Mucosa of gallbladder (tissue), 1 donor: ENCODE measurements at places on chromosomes 2 and 18. TPM values are rescaled to one million over a fixed set of nuclear protein-coding genes. Genes with fewer than 3 reads are reported as not detected.

DNA sequence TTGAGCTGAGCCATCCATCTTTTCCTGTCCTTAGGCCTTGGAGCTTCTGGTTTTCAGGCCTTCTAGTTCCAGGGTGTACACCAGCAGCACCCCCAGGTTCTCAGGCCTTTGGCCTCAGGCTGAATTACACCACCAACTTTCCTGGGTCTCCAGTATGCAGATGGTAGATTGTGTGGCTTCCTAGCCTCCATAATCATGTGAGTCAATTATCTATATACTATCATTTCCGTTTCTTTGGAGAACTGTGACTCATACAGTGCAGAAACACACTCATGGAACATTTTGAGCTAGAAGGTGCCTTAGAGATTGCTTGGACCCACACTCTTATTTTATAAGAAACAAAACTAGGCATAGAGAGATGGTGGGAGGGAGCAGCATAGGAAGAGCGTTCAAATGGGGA lies 167.4 kb downstream of the NCK2 start:
- DNase-seq = no peak

DNA sequence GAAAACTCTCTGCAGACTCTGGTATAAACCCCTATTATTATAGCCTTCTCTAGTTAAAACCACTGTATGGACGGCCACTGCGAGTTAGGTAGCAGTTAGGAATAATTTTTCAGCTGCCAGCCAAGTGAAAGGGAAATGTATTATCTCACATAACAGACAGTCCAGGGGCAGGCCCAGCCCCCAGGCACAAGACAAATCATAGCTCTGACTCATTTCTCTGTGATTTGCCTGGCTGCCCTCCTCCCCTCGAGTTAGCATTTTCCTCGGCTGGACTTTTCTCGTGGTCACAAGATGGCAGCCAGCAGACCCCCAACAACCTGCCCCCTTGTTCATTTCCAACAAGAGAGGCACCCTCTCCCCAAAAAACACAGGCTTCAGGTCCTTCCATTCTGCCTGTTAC lies 10.5 kb downstream of the VIT start:
- DNase-seq = no peak

GRCh38 chr2:192978395-192978794 lies 783.7 kb upstream of the TMEFF2 start:
- no peak for DNase-seq

- DNase-seq = no peak
These were observed 139.3 kb downstream of the KCTD1 start for GRCh38 chr18:26409091-26409490.

TMEM169 gene
- total RNA-seq = 7.3 TPM

- DNase-seq = no peak
These were observed 139.6 kb downstream of the TRABD2A start for GRCh38 chr2:84741182-84741822.

DNA sequence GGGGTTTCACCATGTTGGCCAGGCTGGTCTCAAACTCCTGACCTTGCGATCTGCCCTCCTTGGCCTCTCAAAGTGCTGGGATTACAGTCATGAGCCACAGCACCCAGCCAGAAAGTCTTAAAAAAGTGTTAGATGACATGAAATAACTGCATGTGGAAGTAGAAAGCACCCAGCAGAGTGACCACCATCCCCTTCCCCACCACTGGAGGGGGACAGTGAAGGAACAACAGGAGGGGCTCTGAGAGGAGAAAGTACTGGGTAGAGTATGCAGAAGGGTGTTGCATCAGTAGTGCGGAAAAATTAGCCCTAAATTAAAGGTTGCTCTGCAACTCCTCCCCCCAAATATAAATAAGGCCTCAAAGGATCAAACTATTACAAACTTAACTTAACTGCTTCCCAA lies 230.5 kb downstream of the ZNF521 start:
- DNase-seq = no peak

DNA sequence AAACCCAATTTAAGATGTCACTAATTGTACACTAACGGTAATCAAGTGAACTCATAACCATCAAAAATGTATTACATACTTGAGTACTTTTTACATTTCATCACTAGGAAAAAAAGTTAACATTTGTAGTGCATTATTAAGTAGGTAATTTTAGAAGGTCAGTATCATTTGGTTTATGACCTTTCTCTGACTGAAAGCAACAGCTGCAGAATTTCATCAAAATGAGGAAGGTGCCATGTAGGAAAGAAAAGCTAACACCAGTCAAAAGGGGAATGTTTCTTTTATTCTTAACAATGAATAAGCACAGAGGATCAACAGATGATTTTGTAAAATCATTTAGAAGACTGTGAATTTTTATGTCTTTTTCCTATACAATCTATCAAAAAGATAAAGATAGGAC lies 79.0 kb downstream of the PIGN start:
- no peak for DNase-seq

KCNE4 gene
- total RNA-seq = 7.4 TPM

- DNase-seq = peak; percentile 68
These were observed 255.3 kb upstream of the AGAP1 start for GRCh38 chr2:235238537-235238936.

GRCh38 chr2:155266583-155266982 lies 568.1 kb downstream of the KCNJ3 start:
- no peak for DNase-seq

DNA sequence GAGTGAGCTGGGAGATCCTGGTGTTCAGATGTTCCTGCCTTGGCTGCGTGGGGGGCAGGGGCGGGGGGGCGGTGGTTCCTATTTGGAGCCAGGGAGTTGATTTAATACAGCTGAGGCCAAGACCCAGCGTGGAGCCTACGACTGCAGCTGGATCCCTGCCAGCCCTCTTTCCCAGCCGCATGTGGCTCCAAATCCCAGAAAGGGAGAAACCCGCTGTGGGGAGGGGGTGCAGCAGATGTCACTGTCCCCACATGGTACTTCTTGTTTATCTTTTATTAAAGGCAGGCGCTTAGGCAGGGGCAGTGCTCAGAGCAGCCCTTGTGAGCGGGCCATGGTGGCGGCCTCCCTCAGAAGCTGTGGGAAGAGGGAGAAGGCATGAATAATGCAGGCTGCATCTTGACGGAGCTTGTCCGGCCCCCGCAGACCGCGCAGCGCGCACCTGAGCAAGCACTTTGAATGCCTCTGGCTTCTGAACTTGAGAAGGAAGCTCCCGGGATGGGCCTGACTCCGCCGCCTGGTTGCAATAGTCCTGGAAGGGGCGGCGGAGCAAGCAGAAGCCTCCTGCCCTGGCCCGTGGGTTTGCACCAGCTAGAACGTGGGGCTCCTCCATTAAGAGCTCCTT lies 112.1 kb downstream of the GLI2 start:
- no peak for DNase-seq

GRCh38 chr2:128748336-128748735 lies 429.7 kb upstream of the HS6ST1 start:
- no peak for DNase-seq

- no peak for DNase-seq
These were observed 133.7 kb downstream of the COL6A3 start for GRCh38 chr2:237280229-237280628.

DNA sequence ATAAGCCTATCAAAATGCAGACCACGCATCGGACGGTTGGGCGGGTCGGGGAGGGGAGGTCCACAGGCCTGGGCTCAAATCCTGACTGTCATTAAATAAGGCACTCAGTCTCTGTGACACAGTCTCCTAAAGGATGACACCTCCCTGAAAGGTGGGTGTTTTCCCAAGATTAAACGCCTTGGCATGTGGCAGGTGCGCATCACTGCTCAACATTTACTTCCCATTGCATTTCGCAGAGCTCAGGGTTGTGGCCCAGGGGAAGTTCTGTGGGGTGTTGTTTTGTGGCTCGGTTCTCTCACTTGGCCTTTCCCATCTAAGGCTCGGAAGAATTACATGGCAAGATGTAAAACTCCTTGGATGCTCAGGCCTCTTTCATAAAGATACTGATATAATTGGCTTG lies 107.4 kb downstream of the NCK2 start:
- DNase-seq = no peak

- no peak for DNase-seq
These were observed 57.4 kb upstream of the AMMECR1L start for GRCh38 chr2:127943186-127943585.

- DNase-seq = no peak
These were observed 47.5 kb downstream of the MARCO start for GRCh38 chr2:118989481-118989880.

LDLRAD4 gene
- total RNA-seq = 51.0 TPM

DNA sequence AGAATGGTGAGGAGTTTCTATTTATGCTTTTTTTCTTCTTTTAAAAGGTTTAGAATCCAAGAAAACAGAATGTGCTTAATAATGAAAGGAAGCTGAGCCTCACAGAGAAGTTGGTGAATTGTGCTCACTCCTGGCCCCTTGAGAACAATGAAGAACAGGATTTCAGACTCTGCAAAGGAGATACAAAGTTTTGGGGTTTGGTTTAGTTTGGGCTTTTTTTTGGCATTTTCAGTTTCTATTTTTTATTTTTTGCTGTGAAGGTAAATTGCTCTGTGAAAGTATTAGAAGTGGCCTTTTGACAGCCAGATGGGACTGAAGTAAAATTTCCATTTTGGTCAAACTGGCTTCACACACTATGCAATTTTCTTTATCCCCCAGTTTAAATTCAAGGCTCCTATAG lies 247.3 kb upstream of the GYPC start:
- DNase-seq = no peak

DNA sequence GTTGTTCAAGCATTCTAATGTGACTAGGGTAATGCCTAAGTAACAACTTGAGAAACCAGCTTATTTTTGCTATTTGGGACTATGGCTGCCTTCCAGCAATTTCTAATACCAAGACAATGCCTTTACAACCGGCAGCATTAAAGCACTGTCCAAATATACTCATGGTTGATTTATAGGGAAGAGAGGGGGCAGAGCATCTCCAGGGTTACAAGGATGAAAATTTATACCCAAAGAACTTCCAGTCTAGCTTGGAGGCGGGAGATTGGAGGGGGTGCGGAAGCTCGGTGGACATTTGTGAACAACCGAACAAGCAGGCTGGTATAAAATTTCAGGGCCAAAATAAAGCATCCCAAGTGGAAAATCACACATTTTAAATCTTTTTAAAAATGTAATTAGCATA lies 294.9 kb upstream of the STON1 start:
- DNase-seq = no peak

GRCh38 chr2:74567881-74568280 lies 13.4 kb downstream of the DOK1 start:
- no peak for DNase-seq

GRCh38 chr2:177359836-177360595 lies 32.6 kb upstream of the AGPS start:
- DNase-seq = no peak

FAM237A gene
- total RNA-seq = not detected

SLC39A6 gene
- 35.0 TPM for total RNA-seq

DNA sequence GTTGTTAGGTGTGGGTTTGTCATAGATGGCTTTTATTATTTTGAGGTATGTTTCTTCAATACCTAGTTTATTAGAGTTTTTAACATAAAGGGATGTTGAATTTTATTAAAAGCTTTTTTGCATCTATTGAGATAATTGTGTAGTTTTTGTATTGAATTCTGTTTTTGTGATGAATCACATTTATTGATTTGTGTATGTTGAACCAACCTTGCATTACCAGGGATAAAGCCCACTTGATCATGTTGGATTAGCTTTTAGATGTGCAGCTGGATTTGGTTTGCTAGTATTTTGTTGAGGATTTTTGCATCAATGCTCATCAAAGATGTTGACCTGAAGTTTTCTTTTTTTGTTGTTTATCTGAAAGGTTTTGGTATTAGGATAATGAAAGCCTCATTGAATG lies 328.2 kb downstream of the ADCYAP1 start:
- DNase-seq = no peak

DNA sequence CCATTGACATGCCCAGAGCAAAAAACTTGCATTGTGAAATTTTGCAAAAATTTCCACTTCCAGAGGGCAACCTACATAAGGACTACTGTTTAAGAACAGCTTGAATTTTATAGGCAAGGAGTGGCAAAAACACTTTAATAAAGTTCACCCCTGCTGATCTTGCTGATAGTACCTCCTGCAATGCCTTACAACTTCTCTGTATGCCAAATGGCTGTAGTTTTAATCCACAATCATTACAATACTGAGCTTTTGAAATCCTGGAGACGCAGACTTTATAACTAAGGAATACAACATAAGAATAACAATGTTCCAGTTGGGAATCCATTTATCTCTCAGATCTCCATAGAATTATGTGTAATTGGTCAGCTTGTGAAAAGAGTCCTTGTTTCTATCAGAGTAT lies 247.5 kb downstream of the KCNJ3 start:
- DNase-seq = no peak

NUP35 gene
- total RNA-seq = 12.2 TPM

DNA sequence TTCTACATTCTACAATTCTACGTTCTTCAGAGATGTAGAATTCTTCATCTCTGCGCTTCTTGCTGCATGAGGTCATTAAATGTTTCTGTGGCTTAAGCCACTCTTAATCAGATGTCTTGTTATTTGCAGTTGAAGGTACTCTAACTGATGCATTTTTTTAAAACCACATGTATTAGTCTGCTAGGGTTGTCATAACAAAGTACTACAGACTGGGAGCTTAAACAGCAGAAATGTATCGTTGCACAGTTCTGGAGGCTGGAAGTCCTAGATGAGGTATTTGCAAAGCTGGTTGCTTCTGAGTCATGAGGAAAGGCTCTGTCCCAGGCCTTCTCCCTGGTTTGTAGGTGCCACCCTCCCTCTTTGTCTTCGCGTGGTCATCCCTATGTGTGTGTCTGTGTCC lies 176.3 kb upstream of the GLI2 start:
- no peak for DNase-seq

- no peak for DNase-seq
These were observed 413.6 kb downstream of the THSD7B start for GRCh38 chr2:137178951-137179377.

- DNase-seq = no peak
These were observed 110.7 kb downstream of the RND3 start for GRCh38 chr2:150376553-150377335.

ZNF514 gene
- 25.4 TPM for total RNA-seq

- no peak for DNase-seq
These were observed 173.6 kb upstream of the RAB6C start for GRCh38 chr2:129805899-129806298.

DNA sequence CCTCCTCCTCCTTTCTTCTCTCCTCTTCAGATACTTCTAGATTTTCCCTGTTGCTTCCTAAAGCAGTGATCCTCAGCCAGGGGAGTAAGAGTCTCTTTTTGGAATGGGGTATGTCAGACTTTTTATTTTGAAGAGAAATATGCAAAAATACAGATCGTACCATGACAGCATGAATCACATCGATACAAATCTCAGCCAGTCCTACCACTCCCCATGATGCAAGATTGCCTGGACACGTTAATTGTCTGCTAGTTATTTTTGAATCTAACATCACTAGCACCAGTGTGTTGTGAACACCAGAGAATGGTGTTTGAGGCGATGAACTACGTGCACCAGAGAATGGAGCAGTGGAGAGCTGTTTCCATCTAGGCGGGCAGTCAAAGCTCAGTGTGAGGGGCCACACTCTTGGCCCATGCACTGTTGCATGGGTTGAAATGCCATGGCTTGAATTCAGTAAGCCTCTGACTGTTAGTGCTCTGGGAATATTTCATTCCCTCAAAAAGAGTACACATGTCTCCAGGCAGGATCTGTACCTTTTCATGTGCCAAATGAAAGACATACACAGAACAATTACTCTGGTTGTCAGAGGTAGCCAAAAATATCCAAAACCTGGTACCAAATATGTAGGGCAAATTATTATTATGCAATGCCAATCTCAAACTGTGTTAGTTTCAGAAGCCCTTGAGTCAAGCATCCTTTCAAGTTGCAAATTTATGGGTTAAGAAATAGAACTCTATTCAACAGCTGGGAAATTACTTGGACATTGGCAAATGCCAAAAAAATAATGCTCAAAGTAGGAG lies 46.3 kb upstream of the RALBP1 start:
- DNase-seq = no peak

SERPINB10 gene
- not detected for total RNA-seq
